Activated CD4-positive, alpha-beta memory T cell treated with anti-CD3 and anti-CD28 coated beads, Interleukin-2, amount 10 ng/mL, durations not matched to agents 7 days and 5 days (primary cell): ENCODE measurements at places on chromosomes 3 and 15.

- DNase-seq = no peak
Measured at GRCh38 chr15:93195109-93195508, 106.1 kb upstream of the RGMA start.

GRCh38 chr3:15796771-15797641 lies 773 bp downstream of the ANKRD28 start:
- DNase-seq = no peak

GRCh38 chr15:63519548-63520178 lies 15.3 kb downstream of the USP3 start:
- no peak for DNase-seq

- no peak for DNase-seq
Measured at GRCh38 chr3:28835751-28836150, 445.1 kb upstream of the RBMS3 start.

GRCh38 chr15:48855501-48856440 lies 22.2 kb upstream of the EID1 start:
- DNase-seq = no peak

GRCh38 chr3:149705416-149705815 lies 46.9 kb downstream of the COMMD2 start:
- no peak for DNase-seq

DNA sequence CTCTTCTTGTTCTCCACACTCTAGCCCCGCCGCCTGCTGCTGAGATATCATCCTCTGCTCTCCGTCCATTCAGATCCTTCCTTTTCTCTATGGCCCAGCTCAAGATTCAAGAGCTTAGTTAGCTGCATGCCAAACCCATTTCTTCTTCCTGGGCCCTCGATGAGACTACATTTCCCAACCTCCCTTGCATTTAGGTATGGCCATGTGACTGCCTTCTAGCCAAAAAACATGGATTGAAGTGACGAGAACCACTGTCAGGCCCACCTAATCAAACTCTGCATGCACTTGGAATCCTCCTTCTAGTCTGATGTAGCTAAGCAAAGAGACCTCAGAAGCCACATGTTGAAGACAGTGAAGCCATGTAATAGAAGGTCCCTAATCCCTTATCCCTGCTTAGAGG lies 308.2 kb downstream of the VPS13C start:
- DNase-seq = no peak

DNA sequence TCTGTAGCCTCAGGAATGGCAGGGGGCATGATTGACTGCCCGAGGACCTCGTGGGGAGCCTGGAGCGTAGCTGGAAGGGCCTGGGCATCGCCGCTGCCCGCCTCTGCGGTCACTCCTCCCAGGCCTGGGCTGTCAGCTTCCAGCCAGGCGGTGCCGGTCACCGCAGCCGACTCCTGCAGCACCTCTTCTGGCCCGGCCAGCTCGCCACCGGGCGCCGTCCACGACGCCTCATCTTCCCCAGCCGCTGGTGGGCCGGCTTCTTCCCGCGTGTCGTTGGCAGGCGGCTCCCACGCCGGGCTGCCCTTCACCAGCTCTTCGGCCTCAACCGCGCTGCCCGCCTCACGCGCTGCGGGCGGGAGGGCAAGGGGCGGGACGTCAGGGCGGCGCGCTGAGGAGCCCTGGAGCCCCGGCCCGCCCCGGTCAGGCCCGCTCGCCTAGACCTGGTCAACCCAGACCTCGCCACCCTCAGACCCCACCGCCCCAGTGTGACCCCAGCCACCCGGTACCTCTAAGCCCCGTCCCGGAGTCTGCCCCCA lies 1.0 kb downstream of the CSPG5 start:
- no peak for DNase-seq

- no peak for DNase-seq
Measured at GRCh38 chr15:67549736-67550135, 7.2 kb downstream of the MAP2K5 start.

DNA sequence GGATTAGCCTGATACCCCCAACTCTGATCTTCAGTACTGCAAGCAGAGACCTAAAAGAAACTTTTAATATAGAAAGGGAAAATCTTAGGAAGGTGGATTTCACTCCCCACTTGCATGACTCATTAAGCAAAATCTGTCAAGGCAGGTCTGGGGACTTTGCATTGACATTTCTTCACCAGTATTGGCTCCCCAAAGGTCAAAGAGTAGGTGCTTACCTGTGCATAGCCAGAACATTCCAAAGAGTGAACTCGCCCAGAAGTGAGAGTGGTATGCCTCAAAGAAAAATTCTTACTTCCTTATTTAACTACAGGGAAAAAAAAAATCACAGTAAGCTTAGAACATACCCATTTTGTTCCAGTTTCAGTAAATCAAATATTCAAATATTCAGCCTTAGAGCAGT lies 140.9 kb upstream of the TP63 start:
- no peak for DNase-seq

- no peak for DNase-seq
Measured at GRCh38 chr15:71629781-71630474, 180.4 kb upstream of the NR2E3 start.

- DNase-seq = no peak
Measured at GRCh38 chr3:157618075-157618760, 115.0 kb upstream of the VEPH1 start.

DNA sequence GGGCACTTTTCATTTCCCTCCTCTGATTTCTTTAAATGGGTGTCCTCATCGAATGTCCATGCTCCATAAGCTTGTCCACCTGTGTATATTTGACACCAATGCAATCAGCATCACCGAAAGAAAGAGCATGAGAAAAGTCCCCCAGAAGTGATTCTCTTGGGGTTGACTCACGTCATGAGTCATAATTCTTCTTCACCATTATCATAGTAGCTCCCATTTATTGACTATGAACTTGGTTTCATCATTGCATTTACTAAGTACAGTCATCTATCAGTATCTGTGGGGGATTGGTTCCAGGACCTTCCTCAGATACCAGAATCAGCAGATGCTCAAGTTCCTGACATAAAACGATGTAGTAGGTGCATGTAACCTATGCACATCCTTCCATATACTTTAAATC lies 372.5 kb upstream of the CFAP20DC start:
- no peak for DNase-seq

GRCh38 chr3:125145751-125146475 lies 66.6 kb downstream of the SLC12A8 start:
- no peak for DNase-seq
